ENCODE measurements at places on chromosomes 5 and 9. TPM values are rescaled to one million over a fixed set of nuclear protein-coding genes. Genes with fewer than 3 reads are reported as not detected.

DNA sequence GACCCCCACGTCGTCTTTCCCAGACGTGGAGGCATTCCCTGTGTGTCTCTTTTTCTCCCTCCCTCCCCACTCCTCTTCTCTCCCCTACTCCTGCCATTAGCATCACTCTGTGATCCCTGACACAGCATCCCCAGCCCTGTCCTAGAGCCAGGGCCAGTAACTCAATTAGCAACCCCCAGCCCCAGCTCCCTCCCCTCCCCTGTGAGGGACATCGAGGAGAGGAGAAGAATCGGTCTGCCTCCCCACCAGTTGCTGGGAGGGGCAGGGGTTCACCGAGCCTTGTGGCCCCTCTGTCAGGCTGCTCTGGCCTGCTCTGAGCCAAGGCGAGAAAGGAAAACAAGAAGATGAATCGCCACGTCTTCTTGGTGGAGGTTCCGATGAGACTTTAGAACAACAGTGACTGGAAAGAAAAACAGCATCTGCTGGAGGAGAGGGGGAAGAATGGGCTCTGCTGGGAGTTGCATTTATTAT lies 123.1 kb downstream of the PAPPA start:
- DNase-seq, result no peak
- no peaks in the 10 kb centered on the region for H3K4me1 ChIP-seq
- no peak overlapping the region for H3K4me3 ChIP-seq
- peaks cover 9% of the 10 kb centered on the region for H3K27me3 ChIP-seq
- no peaks in the 10 kb centered on the region for H3K36me3 ChIP-seq
- H3K27ac ChIP-seq, result no peak overlapping the region

DNA sequence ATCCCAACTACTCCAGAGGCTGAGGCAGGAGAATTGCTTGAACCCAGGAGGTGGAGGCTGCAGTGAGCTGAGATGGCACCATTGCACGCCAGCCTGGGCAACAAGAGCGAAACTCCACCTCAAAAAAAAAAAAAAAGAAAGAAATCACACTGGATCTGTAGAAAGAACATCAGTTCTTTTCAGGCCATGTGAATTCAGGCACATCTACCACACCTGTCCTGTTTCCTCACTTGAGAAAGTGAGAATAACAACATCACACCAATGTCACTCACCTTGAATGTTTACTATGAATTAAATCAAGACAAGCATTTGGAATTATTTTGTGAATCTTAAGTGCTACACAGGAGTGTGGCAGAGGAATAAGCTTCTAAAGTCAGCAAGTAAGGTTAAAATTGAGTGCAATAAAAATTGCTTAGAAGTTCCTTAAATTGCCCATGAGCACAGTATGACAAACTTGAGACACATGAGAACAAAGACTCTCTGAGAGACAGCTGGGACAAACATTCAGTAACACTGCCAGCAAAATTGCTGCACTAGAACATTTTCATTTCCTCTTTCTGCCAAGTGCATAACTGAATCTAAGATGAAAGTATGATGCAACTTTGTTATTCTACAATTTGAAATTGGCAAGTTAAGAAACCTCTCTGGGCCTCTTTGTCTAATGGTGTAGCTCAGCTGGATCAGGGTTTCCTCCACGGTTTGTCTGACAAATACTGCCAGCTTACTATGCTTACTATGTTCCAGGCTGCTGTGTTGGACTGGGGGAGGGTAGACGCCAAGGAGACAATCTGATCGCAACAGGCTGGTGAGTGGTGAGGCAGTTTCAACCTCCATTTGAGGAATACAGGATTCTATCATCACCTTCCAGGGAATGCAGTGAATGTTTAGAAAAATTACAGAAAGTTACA lies 1.9 kb upstream of the RIC1 start:
- no peaks in the 10 kb centered on the region for H3K27me3 ChIP-seq
- peak overlapping the region; percentile 99 for H3K4me3 ChIP-seq
- H3K4me1 ChIP-seq, result peaks cover 46% of the 10 kb centered on the region
- peak; percentile 65 for DNase-seq
- H3K36me3 ChIP-seq, result peaks cover 11% of the 10 kb centered on the region

DNA sequence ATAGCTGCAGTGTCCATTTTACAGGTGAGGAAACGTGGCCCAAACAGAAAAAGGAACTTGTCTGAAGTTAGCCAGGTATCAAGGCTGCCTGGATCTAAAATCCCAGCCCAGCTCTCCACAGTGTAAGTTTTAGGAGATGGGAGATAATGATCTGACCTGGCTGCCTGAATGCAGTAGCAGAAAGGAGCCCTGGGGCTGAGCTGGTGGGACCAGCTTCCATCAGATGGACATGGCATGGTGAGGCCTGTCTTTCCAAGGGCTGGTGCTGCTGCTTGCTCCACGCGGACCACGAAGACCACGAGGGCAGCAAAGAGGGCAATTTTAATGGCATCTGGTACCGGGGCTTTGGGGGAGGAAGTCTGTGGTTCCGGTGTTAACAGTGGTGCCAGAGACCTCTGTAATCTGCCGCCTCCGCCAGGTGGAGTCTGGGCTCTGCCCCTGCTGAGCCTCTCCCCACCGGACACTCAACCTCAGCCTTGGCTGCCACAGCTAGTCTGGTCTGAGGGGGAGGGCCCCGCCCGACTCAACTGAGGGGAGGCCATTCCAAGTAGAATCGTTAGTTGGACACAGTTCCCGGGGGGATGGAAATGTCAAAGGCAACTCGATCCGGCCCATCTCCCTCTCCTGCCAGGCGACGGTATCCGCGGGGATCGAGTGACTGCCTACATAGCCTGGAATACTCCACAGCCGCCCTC lies 650 bp downstream of the MYORG start:
- no peaks in the 10 kb centered on the region for H3K27me3 ChIP-seq
- H3K4me3 ChIP-seq, result peak overlapping the region; percentile 92
- H3K36me3 ChIP-seq, result no peaks in the 10 kb centered on the region
- DNase-seq, result peak; percentile 63
- no peak overlapping the region for H3K27ac ChIP-seq

DNA sequence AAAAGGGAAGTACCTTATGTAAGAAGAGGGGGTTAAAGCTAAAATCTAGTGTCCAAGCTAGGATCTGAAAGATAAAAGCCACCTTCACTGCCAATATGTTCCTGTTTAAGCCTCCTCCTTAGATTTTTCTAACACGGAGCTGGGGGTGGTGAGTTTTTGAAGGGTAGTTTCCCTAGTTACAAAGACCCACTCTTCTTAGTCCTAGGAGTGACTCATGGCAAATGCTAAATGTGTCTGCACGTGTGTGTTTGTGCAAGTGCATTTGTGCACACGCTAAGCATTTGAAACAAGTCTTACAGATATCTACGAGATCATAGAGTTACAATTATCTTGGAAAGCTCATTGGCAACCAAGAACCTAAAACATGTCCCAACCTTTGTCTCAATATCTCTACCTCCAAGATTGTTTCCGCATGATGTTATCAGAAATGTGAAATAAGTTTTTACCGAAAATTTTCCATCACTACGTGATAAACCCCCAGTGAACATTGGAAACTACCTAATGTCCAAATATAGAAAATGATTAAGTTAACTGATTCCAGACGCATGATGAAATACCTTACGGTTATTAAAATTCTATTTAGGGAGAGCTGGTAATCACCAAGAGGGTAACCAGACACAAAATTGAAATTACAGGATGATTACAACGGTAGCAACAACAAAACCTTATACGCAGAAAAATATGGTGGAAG lies 78.0 kb upstream of the HRH2 start:
- H3K27ac ChIP-seq, result no peak overlapping the region
- no peak for DNase-seq
- no peaks in the 10 kb centered on the region for H3K27me3 ChIP-seq
- H3K4me1 ChIP-seq, result peaks cover 43% of the 10 kb centered on the region
- H3K36me3 ChIP-seq, result peaks cover 5% of the 10 kb centered on the region

DNA sequence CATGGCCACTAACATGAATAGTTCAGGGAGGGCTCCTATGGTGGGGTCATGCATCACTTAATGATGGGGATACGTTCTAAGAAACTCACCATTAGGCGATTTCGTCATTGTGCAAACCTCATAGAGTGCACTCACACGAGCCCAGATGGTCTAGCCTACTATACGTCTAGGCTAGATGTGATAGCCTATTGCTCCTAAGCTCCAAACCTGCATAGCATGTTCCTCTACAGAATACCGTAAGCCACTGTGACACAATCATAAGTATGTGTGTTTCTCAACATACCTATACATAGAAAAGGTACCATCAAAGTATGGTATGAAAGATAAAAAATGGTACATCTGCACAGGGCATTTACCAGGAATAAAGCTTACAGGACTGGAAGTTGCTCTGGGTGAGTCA lies 6.3 kb downstream of the SLIT3 start:
- no peak overlapping the region for H3K27ac ChIP-seq
- H3K4me1 ChIP-seq, result no peaks in the 10 kb centered on the region
- peaks cover 8% of the 10 kb centered on the region for H3K27me3 ChIP-seq
- H3K4me3 ChIP-seq, result no peak overlapping the region
- no peaks in the 10 kb centered on the region for H3K36me3 ChIP-seq

DNA sequence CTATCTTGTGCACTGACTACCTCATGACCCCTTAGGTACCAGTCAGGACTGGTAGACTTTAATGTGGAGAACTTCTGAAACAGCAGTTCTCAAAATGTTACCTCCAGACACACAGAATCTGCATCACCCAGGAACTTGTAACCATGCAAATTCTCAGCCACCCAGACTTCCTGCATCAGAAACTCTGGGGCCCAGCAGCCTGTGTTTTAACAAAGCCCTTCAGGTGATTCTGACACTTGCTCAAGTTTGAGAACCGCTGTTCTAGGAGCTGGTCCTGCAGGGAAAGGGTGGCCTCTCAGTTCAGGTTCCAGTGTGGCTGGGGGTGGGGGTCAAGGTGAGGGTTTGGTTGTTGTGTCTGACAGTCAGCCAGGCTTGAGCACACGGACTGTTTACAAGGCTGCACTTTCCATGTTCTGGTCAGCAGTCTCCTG lies 28.4 kb downstream of the ZFP62 start:
- H3K27ac ChIP-seq, result peak overlapping the region; percentile 96
- no peaks in the 10 kb centered on the region for H3K27me3 ChIP-seq
- H3K4me1 ChIP-seq, result peaks cover 50% of the 10 kb centered on the region

- H3K4me3 ChIP-seq, result peak overlapping the region; percentile 91
- H3K27me3 ChIP-seq, result peaks cover 54% of the 10 kb centered on the region
- H3K4me1 ChIP-seq, result peaks cover 56% of the 10 kb centered on the region
- DNase-seq, result peak; percentile 40
- no peak overlapping the region for H3K27ac ChIP-seq
Measured at GRCh38 chr5:98772415-98773213, 849 bp upstream of the RGMB start.

GRCh38 chr5:136090319-136090718 lies 42.3 kb upstream of the SMAD5 start:
- no peak overlapping the region for H3K4me3 ChIP-seq
- DNase-seq, result no peak
- H3K27ac ChIP-seq, result no peak overlapping the region
- peaks cover 9% of the 10 kb centered on the region for H3K27me3 ChIP-seq
- no peaks in the 10 kb centered on the region for H3K4me1 ChIP-seq
- H3K36me3 ChIP-seq, result no peaks in the 10 kb centered on the region

DNA sequence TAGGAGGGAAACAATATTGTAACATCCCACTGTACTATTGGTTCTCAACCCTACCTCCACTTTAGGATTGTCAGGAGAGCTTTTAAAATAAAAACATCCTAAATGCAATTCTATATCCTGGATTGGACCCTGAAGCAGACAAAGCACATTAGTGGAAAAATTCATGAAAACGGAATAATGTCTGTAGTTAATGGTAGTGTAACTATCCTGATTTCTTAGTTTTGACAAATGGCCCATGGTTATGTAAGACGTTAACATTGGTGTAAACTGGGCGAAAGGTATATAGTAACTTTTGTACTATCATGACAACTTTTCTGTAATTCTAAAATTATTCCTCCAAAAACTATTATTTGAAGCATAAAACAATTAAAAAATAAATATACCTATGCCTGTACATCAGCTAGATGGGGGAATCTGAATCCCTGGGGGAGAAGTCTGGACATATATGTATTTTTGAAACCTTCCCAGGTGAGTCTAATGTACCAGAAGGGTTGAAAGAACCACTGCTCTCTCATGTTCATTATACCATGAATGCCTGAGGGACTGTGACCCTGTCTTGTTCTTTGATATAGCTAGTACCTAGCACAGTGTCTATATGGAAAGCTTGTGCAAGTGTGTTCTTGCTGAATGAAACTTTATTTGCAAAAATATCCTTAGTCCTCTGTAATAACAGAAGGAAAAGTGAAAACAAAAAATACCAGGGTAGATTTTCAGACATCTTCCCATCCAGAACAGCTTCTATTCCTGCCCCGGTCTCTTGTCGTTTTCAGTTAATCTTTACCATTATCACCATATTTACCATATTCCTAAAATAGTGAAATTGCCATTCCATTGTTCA lies 3.4 kb upstream of the TRMO start:
- no peak overlapping the region for H3K27ac ChIP-seq

GRCh38 chr9:132631685-132632084 lies 38.1 kb downstream of the DDX31 start:
- H3K27ac ChIP-seq, result no peak overlapping the region
- H3K4me3 ChIP-seq, result no peak overlapping the region
- DNase-seq, result no peak
- peaks cover 11% of the 10 kb centered on the region for H3K36me3 ChIP-seq
- H3K4me1 ChIP-seq, result no peaks in the 10 kb centered on the region
- no peaks in the 10 kb centered on the region for H3K27me3 ChIP-seq

- no peak for DNase-seq
- no peaks in the 10 kb centered on the region for H3K36me3 ChIP-seq
- no peak overlapping the region for H3K27ac ChIP-seq
- H3K4me1 ChIP-seq, result no peaks in the 10 kb centered on the region
- no peaks in the 10 kb centered on the region for H3K27me3 ChIP-seq
- H3K4me3 ChIP-seq, result no peak overlapping the region
Measured at GRCh38 chr5:125461641-125462072, 715.2 kb upstream of the ZNF608 start.

- no peaks in the 10 kb centered on the region for H3K27me3 ChIP-seq
- H3K27ac ChIP-seq, result no peak overlapping the region
- H3K4me1 ChIP-seq, result no peaks in the 10 kb centered on the region
- H3K4me3 ChIP-seq, result no peak overlapping the region
- no peak for DNase-seq
- no peaks in the 10 kb centered on the region for H3K36me3 ChIP-seq
Measured at GRCh38 chr9:135703726-135704125, 1.7 kb downstream of the KCNT1 start.

GRCh38 chr9:133238851-133239532 lies 29.9 kb upstream of the OBP2B start:
- DNase-seq, result peak; percentile 75
- H3K27me3 ChIP-seq, result peaks cover 13% of the 10 kb centered on the region
- peaks cover 15% of the 10 kb centered on the region for H3K4me1 ChIP-seq
- H3K36me3 ChIP-seq, result no peaks in the 10 kb centered on the region
- H3K27ac ChIP-seq, result no peak overlapping the region

- H3K27ac ChIP-seq, result no peak overlapping the region
- no peaks in the 10 kb centered on the region for H3K27me3 ChIP-seq
- H3K36me3 ChIP-seq, result no peaks in the 10 kb centered on the region
- H3K4me1 ChIP-seq, result peaks cover 32% of the 10 kb centered on the region
Measured at GRCh38 chr5:135248801-135249231, 150.2 kb downstream of the MACROH2A1 start.

HACD4 gene
- total RNA-seq, result 1.8 TPM

LCN15 gene
- not detected for total RNA-seq

LCN9 gene
- total RNA-seq, result not detected

PCDHB10 gene
- total RNA-seq, result not detected

TICAM2 gene
- 0.77 TPM for total RNA-seq

ACTBL2 gene
- total RNA-seq, result not detected

Data from activated T-cell treated with anti-CD3 and anti-CD28 coated beads, Interleukin-2, amount 50 U/mL, for 72 hours (primary cell).